SJSA1 (cell line): ENCODE measurements at places on chromosomes 6 and 20.
A peak's percentile ranks its signal among the peaks of the same experiment; 100 is the strongest.

DNA sequence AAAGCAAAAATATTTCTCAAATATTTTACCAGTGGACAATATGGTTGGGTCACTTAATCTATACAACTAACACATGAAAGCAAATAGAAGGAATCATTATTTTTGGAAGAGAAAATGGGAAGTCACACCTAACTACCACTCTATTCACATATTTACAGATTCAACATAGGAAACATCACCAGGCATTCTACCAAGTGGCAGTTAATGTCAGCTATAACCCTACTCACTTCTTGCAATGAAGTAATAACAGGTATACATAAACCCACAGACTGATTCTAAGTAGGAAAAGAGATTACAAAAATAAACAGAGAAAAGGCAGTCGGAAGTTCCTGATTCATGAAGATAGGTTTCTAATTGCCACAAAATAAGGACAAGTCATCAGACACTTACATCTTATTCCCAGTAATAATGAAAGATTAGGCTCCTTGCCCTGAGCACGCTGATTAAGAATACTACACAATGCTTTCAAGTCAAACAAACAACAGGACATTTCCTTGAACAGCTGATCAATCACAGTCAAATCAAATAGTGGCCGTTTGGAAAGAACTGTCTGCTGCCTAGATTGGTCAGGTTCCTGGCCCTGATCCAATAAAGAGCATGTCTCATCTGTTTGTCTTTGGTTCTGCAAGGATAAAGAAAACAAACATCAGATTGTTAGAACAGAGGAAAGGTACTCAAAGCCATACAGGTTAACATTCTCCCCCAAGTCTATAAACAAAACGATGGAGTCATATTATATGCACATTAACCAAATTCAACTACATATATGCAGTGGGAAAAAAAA is 79.2 kb upstream of the PLN start:
- no peak for DNase-seq

DNA sequence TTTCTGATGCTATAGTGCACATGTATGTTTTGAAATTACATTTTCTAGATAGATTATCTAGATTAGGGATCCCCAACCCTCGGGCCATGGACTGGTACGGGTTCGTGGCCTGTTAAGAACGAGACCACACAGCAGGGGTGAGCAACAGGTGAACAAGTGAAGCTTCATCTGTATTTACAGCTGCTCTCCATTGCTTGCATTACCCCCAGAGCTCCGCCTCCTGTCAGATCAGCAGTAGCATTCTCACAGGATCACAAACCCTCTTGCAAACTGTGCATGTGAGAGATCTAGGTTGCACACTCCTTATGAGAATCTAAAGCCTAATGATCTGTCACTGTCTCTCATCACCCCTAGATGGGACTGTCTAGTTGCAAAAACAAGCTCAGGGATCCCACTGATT is 10.4 kb downstream of the CEP57L1 start:
- DNase-seq, result no peak

DNA sequence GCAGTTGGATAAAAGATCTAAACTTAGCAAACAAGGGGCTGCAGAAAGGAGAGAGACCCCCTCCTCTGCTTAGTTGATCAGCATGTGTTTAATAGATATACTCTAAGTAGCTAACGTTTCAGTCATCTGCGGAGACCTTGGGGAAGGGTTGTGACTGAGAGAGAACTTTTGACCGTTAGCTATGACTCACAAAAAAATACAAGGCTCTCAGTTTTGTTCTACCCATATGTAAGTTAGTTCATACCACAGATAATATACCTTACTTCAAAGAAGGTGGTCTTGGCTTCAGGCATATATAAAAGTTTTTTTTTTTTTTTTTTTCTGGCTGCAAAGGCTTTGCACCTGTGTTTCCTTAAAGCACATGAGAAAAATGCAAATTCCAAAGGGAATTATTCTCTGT is 258.9 kb downstream of the GJA1 start:
- peak; percentile 71 for DNase-seq

DNA sequence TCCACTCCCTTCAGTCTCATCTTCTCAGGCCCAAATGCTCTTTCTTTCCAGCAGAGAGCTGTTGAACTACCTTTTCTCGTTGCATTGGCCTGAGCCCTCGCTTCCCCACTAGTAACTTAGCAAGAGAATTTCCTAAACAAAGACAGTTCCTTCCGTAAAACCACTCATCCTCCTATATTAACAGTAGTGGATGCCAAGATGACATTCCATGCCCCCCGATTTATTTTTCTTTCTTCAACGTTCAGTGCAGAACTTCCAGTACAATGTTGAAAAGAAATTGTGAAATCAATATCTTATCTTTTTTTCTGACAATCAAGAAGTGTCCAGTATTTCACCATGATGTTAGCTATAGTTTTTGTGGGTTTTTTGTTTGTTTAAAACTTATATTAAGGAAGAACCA is 45.8 kb downstream of the SOX4 start:
- DNase-seq, result no peak

GRCh38 chr20:51457533-51457932 is 85.0 kb downstream of the NFATC2 start:
- DNase-seq, result no peak

DNA sequence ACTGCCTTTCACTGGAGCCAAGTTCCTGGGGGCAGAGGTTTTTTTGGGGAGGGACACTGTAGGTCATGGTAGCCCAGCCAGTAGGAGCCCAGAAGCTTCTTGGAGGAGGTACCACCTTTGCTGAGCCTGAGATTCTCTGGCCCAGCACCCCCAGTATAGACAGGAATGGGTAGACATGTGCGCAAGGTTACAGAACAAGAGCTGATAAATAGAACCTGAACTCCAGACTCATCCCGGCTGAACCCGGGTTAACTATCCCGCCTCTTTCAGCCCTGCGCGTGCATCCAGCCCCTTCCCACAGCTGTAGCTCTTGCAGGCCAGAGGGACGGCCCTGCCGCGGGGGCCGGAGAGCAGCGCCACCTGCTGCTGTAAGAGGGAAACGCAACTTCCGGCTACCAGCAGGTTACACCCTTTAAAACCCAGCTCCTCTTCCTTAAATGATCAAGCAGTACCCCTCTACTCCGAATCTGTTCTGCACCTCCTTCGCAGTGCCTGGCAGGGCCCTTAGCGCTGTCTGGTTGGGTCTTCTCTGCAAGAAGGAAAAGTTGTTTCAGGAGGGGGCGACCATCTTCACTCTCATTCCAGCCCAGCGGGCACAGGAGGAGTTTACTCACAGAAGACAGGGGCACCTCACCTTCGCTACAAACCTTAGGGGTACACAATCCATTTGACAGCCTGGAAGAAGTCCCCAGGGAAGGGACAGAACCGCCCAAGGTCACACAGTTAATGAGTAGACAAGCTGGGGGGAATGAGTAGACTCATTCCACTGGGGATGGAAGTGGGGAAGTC is 7.5 kb downstream of the SRXN1 start:
- peak; percentile 56 for DNase-seq

- DNase-seq, result no peak
Observed at GRCh38 chr6:15574486-15574885, 88.3 kb downstream of the DTNBP1 start.

- DNase-seq, result no peak
Observed at GRCh38 chr20:59068534-59068933, 25.9 kb upstream of the PRELID3B start.

DNA sequence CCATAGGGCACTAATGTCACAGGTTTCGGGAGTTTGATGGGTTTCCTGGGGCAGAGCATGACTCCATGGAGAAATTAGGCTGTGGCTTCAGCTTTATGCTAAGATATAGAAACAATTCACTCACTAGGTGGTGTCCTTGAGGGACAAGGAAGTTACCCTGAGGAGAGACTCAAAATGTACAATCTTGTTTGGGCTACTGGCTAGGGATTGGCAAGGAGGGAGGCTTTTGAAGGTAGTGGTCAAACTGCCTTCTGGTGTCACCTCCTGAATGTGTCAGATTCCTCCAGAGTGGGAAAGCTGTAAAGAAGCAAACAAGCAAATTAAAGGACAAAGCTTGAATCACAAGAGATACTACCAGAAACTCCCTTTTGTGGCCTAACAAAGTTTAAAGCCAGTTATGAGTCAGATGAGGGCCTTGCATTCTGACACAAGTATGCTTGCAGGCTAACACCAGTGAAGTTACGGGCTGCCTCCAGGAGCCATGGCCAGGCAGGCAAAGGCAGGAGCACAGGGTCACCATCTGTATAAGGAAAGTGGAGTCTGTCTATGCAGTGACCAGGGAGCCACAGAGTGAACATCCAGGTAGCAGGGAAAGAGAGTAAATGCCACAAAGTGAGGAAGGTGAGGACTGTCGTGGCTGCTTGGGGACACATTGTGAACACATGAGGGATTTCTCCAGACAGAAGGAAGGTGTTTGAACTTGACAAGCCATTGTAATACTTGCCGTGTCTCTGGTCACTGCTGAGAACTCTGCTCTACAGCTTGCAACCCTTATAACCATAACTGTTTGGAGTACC is 107.7 kb upstream of the DTNBP1 start:
- peak; percentile 19 for DNase-seq
